ENCODE measurements at places on chromosomes 12 and 14.
A peak's percentile ranks its signal among the peaks of the same experiment; 100 is the strongest.

GRCh38 chr12:114848666-114849065 is 164.7 kb upstream of the TBX3 start:
- no peak for DNase-seq

GRCh38 chr12:113673458-113674238 is 202.0 kb upstream of the LHX5 start:
- DNase-seq = no peak

- no peak for DNase-seq
Measured at GRCh38 chr14:100374270-100374669, 51.1 kb downstream of the SLC25A47 start.

- no peak for DNase-seq
Measured at GRCh38 chr12:105358789-105359188, 28.3 kb downstream of the C12orf75 start.

DNA sequence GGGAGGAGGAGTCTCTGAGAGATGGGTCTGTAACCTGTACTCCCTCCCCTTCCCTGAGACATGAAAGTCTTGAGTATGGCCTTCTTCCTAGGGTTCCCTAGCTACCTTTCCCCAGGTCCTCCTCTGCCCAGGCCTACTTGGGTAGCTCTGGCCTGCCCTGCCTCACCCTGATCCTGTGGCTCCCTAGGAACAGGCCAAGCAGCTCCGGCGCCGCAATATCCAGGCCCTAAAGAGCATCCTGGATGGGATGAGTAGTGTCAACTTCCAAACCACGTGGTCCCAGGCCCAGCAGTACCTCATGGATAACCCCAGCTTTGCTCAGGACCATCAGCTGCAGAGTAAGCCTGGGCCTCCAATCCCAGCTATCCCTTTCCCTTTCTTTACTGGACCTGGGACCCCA is 12.3 kb downstream of the PRPF40B start:
- no peak for DNase-seq

- DNase-seq = peak; percentile 77
Measured at GRCh38 chr14:20609215-20610001, 18.2 kb upstream of the RNASE12 start.

DNA sequence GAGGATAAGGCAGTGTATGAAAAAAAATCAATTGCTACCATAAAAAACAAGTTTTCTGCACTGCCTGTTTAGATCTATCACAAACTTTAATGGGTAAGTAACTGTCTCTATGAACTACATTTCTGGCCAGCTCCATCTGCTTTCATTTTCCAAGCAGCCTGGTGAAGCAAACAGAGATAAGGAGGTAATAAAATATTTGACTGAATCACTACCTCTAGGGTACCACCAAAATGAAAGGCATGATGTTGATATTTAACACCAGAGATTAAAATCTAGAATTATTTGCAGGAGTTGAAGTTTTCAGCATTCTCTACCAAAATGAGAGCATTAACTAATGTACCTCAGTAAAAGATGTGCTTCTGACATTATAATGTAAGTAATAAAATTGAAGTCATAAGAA is 863.5 kb upstream of the MGAT4C start:
- DNase-seq = no peak

DNA sequence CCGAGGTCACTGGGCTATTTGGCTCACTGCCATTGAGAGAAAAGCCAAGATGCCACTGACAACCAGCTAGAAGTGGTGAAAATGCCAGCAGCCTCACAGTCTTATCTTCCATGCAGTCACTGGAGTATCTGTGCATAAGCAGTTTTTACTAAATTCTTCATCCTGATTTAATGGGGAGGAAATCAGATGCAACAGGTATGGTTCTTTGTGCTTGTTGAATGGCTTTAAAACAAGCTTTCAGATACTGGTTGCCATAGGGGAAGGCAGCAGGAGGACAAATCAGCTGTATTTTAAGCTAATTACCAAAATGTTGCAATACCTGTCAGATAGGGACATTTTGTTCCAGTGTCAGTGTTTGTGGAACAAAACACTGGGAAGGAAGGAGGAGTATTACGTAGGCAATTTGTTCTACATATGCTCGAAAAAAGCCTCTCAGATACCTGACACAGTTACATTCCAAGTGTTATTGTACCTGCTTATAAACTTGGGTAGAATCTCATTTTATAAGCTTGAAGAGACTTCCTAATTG is 54.1 kb upstream of the ARHGAP5 start:
- no peak for DNase-seq

DNA sequence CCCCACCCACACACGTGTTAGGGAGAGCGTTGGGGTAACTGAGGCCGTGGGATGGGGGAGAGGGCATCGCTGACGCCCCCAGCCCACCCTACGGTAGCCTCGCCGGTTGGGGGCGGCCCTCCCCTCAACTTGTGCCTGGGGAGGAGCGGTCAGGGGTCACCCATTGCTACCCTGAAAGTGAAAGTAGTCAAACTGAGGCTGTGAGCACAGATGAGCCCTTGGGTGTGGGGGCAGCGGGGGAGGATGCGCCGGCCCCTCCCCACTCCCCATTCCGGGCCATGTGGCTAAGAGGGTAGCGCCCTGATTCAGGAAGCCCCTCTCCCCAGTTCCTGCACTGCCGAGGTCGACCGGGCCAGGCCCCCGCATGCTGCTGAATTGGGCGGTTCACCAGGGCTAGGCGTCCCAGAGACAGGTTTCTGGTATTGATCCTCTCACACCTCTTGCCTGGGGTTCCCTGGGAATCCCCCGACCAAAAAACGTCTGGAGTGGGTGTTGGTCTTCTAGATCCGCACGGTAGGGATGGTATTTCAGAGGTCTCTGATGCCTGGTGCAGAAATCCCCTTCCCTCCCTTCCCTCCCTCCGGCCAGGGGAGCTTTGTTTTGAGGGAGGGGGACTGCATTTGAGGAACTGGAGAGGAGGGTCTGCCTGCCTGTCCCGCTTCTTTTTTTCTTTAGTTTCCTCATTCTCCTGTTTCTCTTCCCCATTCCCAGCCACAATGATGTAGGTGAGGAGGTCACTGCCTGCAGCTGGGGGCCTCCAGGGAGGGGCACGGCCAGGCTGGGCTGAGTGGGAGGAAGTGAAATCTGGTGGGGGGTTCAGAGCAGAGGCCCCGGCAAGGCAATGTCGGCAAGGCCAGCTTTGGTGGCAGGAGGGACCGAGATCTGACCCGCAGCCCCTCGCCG is 1.0 kb downstream of the SH2B3 start:
- DNase-seq = no peak
